Neuronal stem cell (in vitro differentiated cells): ENCODE measurements at places on chromosomes 4 and X.

DNA sequence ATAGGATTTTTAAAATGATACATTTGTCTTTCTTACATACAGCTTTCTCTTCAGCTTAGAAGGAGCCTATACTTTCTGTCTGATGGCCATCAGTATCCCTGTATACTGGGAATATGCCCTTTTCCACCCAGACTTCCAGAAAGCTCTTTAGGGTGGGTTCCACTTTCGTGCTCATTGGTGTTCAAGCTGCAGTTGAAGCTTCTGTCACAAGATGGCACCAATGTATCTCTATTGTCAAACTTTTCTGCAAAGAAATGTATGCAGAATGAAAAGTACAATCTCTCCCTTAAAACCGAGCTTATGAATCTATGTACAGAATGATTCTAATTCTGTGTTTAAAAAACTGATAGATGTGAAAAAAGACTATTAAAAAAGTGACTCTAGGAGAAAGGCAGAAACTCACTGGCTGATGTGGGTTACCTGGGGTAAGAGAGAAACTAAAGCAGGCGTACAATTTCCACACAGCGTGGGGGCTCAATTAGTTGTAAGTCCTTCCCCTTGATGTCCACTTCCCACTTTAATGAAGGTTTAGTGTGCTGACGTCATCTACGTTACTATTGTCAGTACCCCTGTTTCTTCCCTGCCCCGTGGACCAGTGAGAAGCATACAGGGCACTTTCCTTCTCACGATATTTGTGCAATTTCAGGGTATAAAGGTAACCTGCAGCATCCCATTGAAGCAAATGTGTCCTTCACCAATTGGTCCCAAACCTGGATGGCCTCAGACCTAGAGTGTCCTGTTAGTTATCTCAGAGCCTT lies 57.3 kb upstream of the TCEAL2 start:
- no peak for DNase-seq

DNA sequence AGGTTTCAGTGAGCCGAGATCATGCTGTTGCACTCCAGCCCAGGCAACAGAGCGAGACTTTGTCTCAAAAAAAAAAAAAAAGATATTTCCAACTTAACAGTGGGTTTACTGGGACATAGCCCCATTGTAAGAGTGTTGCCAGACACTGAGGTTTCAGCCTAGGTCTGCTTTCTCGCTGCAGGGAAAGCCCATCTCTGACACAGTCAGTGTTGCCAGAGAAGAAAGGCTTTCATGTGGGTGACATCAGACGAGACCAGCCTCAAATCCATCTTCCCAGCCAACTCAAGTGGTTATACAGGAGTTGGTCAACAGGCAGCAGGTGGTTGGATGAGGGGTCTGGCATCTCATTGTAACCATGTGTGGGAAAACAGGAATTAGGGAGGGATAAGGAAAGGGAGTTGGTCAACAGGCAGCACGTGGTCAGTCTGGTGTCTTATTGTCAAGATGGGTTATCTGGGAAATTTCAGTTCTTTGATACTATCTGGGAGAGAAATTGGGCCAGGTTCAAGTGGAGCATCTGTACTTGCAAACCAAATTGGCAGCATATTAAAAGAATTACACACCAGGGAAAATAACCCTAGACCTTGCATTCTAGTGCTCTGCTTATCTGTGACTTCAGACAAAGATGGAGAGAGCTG lies 41.1 kb downstream of the NELFA start:
- DNase-seq = no peak

- DNase-seq = no peak
Measured at GRCh38 chr4:28462766-28463700, 1602.4 kb downstream of the STIM2 start.

GRCh38 chrX:44915361-44915868 lies 42.4 kb downstream of the KDM6A start:
- no peak for DNase-seq

DNA sequence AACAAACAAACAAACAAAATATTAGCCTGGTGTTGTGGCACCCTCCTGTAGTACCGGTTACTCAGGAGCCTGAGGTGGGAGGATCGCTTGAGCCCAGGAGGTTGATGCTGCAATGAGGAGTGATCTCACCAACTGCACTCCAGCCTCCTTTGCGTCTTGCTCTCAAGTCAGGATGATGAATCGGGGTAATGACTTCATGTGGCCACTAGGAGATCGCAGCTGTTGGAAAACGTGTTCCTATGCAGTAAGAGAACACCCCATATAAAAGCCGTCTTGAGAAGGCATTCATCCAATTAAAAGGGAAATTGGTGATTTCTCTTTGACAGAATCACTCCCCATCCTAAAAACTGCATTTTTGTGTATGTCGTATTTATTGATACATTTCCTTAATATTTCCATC lies 6.9 kb downstream of the CCNB3 start:
- DNase-seq = no peak
